ENCODE measurements at places on chromosomes 3 and 15.

DNA sequence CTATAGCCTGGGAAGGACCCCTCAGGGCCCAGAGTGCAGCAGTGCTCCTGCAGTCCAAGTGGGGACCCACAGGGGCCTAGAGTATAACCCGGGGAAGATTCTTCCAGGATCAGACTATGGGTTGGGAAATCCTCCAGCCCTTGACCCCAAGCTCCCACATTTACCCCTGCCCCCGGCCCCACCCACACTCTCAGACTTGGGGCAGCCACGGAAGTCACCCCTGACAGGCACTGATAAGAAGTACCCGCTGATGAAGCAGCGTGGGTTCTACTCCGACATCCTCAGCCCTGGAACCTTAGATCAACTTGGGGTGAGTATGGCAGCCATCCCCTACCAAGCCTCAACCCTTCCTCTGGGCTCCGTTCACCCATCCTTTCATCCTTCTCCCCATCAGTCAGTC lies 6.3 kb downstream of the DNAH1 start:
- DNase-seq: no peak

- no peak for DNase-seq
Observed at GRCh38 chr15:73941044-73941443, 14.8 kb downstream of the LOXL1 start.

DNA sequence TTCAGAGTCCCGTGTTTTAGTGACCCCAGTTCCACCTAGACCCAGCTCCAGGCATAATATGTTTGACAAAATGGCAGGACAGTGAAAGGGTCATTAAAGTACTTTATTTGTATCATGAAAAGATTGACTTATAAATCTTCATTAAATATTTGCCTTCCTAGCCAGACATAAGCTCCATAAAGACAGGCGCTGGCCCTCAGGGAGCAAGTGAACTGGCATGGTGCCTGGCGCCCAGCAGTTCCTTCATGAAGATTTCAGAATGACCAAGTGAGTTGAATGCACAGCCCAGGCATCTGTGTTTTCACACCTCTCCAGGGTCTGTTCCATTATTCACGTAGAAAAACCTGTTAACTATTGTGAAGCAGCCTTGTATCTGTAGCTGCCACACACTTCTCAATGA lies 166.2 kb downstream of the GAP43 start:
- no peak for DNase-seq

DNA sequence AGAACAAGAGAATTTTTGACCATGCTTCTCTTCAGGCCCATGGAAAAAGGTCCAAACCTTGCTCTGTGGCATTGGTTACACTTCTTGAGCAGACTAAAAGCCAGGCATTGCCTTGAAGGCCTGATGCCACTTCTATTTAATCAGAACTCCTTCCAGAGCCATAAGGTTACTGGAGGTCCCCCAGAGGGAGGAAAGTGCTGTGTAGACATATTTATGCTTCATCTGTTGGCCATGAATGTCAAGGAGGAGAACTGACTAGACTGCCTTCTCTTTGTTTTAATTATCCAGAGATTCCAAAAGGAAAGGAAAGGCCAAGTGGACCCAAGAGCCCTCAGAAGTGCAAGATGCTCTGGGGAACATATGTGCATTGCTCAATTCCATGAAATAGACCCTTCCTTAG lies 292.6 kb upstream of the NR2E3 start:
- no peak for DNase-seq

DNA sequence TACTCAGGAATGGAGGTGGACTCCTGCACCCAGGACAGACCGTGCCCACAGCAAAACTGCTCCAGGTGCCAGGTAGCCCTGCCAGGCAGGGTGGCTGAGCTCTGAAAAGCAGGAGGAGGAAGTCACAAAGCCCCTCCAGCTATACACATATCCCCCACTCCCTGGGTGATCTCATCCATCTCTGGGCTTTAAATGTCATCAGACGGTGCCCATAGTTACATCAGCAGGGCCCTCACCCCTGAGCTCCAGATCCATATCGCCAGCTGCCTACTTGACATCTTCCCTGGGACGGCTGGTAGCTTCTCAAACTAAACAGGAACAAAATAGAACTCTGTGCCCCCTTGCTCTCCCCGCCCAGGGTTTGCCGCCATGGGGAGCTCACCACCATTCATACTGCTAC lies 87.7 kb downstream of the MEGF11 start:
- no peak for DNase-seq

Measured in suppressor macrophage treated with lipopolysaccharide for 1 hour (primary cell).